LHCN-M2 (cell line): ENCODE measurements at places on chromosomes 1 and 21. TPM values are rescaled to one million over a fixed set of nuclear protein-coding genes. Genes with fewer than 3 reads are reported as not detected.

DNA sequence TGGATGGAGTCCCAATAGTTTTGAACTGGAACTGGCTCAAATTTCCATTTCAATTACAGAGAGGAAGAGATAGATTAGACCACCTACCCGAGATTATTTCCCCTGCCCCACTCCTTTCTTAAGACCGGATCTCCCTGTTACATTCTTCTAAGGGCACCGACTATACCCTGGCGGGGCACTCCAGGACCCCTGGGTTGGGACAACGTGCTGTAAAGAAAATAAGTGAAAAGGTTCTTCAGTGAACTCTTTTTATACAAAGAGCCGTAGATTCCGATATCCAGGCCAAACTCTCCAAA, 6.7 kb downstream of the NR5A2 start:
- DNase-seq = no peak

DNA sequence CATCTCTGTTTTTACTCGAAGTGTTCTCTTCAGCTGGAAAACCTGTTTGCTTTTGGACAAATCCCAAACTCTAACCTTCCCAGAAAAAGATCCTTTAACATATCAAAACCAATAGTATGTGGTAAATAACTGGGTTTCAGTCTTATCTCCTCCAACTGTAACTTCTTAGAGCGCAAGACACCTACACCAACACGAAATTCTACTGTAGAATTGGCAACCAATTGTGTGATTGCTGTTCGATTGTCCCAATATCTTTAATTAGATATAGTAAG, 5.8 kb upstream of the MPZL1 start:
- peak; percentile 7 for DNase-seq

DNA sequence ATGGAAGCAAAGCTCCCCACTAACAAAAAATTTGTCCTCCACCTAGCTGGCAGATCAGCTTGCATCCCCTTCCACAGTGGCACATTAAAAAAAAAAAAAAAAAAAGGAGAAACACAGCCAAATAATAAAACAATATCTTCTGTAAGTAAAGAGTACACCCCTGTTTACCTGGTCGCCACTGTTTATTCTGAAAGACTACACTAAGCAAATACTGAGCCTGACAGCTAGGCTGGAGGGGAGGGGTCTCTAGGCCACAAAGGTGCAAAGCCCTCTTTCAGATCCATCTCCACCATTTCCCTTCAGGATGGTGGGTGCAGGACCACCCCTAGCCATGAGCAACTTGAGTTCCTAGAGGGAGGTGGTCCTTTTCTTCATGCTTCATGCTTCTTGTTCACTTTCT, 22.8 kb upstream of the SLC45A3 start:
- no peak for DNase-seq

- DNase-seq = no peak
Observed at GRCh38 chr1:16442941-16443340, 2.4 kb downstream of the NECAP2 start.

RGS13 gene
- not detected in 2 replicates for total RNA-seq

- no peak for DNase-seq
Observed at GRCh38 chr1:162475089-162475488, 22.5 kb upstream of the UHMK1 start.

GRCh38 chr1:1067860-1068516, 6.1 kb downstream of the RNF223 start:
- no peak for DNase-seq

PIGM gene
- 4.3 and 5.4 TPM in 2 replicates for total RNA-seq

DNA sequence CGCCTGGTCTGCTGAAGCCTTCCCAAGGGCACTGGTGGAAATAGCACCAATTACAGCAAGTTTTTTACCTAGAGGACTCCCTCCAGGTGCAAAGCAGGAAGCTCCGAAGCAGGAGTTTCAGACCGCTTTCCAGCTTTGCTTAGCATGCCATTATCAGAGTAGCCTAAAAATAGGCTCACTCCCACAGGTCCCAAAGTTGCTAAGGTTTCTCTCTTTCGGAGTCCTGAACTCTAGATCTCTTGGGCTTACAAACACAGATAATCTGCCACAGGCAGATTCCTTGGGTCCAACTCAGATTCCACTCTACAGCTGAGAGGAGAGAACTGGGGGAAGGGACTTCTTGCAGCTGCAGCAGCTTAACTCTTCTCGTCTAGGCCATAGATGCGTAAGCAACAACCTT, 22.5 kb downstream of the ZMYND12 start:
- DNase-seq = no peak

CNIH3 gene
- 6.2 and 13.4 TPM in 2 replicates for total RNA-seq

GRCh38 chr1:57860325-57860724, 436.5 kb upstream of the DAB1 start:
- no peak for DNase-seq

- DNase-seq = no peak
Observed at GRCh38 chr1:245211035-245211749, 56.4 kb downstream of the KIF26B start.

DNA sequence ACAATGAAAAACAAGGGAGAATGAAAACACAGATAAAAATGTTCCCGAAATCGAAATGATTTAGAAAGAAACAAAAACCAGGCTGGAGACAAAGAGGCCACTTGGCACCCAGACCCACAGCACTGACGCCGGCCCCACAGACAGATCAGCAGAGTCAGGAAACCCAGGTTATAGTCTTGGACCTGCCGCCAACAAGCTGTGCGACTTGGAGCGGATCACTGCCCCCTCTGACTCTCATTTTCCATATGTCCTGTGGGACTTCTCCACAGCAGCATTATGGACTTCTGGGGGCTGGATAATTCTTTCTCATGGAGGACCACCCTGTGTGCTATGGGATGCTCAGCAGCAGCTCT, 72.4 kb downstream of the MATN1 start:
- no peak for DNase-seq

GRCh38 chr1:162663086-162663485, 30.8 kb downstream of the DDR2 start:
- no peak for DNase-seq

DNA sequence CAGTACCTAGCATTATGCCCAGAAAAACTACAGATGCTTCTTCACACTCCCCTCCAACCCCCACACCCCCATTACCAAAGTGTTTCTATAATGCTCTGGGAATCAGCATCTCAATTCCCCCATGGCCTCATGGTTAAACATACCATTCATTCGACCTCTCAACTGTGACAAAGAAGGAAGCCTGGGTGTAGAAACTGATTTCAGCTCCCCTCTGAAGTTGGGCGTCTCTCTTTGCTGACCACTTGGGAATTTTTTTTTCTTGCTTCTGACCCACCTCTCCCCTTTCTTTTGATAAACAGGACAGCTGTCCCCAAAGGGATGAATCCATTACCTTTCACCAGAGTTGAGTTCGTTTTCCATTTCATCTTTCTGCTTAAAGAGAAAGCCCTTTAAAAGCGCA, 116.4 kb upstream of the HOOK1 start:
- DNase-seq = peak; percentile 51

- peak; percentile 35 for DNase-seq
Observed at GRCh38 chr1:202189001-202189790, 4.4 kb upstream of the LGR6 start.

TENT5C gene
- total RNA-seq = under 0.01 TPM in 1 of 2 replicates, not detected in the other

GRCh38 chr1:111904478-111905218, 84.8 kb downstream of the KCND3 start:
- DNase-seq = peak; percentile 23

- no peak for DNase-seq
Observed at GRCh38 chr1:64417803-64418202, 52.1 kb upstream of the CACHD1 start.

DNA sequence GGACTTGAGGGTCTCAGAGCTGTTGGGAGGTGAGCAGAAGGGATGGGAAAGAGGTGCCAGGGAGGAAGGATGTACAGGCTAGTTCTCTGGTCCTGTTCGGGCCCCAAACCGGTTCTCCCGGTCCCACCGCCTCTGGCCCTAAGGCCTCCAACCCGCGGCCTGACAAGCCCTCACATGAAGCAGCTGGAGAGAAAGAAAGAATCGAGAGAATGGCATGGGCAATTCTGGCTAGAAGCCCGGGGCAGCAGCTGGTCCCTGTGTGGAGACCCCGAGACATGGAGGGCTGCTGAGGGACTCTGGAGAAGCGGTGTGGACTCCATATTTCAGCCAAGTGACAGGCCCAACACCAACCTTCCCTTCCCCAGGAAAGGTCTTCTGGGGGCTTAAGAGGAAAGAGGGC, 730 bp downstream of the CDC42SE1 start:
- DNase-seq = peak; percentile 52

DNA sequence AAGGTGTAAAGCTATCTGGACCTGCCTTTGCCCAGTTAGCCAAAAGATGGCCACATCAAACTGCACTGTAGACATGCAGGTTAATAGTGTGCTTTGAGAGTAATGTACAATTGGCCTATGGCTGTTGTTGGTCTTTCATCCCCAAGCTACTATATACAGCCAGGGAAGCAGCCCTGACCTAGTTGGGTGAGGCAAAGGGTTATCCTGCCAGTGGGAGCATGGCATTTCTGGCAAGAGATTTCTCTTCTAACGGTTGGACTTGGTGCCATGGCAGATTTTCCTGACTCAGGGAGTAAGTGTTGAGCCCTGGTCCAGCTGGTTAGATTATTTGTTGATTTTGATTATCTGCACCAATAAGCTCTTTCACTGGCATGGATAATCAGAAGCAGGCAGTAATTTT, 119.8 kb downstream of the SDCCAG8 start:
- no peak for DNase-seq
